ENCODE measurements at places on chromosomes 6 and 20.

DNA sequence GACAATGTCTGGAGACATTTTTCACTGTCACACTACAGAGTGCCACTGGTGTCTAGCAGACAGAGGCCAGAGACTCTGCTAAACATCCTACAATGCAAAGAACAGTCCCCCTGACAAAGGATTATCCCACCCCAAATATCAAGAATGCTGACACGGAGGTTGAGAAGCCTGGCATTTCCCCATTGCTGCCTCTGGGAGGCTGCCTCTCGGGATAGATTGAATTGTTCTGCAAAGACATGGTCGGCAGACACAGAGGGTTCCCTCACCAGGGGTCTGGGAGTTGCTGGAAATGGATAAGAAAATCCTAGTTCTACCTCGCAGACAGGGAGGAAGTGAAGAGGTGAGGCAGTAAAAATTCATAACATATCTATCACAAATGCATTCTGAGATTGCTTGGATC, 166.4 kb upstream of the AGPAT4 start:
- DNase-seq: no peak

DNA sequence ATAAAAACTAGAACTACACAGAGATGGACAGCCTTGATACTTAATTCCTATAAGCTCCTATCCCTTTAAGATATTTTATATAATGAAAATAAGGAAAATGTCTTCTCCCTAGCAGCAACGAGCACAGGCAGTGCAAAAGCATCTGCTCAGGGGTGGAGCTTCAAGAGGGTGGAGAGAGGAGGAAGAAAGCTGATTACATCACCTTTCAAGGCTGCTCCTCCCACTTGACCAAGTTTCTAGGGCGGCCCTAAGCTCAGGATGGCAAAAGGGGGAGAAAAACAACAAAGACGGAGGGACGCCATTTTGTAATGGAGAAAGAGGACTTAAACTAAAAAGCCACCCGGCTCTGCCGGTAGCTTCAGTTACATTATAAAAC, 2.2 kb downstream of the PPP1R10 start:
- DNase-seq: peak; percentile 75

DNA sequence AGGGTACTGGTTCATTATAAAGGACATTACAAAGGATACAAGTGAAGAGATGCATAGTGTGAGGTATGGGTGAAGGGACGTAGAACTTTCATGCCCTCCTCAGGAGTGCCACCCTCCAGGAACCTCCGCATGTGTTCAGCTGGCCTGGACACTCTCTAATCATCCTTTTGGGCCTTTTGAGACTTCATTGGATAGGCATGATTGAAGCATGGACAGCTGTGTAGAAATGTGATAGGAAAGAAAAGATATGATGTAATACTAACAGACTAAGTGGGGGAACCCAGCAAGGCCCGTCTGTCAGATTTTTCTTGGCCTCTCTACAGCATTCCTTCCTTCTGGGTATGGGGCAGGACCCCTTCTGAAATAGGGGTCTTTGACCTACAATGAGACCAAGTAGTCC, 31.1 kb downstream of the DOP1A start:
- DNase-seq: no peak

DNA sequence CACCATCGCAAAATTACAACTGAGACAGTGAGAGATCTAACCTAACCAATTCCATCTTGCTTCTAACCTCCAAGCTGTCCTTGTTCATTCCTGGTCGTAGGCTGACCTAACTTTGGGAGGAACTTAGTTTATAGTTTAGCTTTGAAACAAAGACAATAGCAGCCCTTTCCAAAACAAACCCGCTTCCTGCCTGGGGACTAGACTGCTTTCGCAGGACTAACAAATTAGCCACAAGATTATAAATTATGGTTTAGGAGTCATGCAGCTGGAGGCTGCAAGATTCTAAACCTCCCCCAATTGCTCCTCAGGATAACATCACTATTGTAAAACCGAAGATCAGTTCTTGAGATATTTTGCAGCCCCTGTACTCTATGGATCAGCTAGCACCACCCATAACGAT, 63.2 kb downstream of the TRIM27 start:
- no peak for DNase-seq

- DNase-seq: no peak
Measured at GRCh38 chr6:55678330-55679224, 99.6 kb upstream of the HMGCLL1 start.

DNA sequence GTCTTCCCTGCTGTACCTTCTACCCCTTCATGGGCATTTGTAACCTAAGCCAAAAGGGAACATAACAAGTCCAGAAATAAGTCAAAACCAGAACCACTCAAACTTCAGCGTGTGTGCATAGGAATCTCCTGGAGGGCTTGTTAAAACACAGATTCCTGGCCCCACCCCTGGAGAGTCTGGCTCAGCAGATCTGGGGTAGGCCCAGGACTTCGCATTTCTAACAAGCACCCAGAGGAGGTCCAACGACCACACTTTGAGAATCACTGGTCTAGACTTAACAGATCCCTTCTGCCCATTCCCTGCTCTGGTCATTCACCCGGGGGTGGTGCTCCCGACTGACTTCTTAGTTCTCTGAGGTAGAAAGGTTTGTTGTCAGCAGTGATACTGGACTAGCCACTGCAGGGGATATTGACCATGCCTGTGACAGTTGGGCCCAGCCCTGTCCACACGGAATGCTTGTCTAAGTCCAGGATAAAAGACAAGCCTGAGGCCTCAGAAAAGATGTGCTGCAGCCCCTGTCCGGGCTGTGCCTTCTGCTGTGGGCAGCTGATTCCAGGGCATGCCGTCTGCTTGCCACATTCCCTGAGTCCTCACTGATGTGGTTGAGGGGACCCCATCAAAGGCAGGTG, 68.6 kb downstream of the SYNJ2 start:
- no peak for DNase-seq

- DNase-seq: peak; percentile 62
Measured at GRCh38 chr20:49320460-49320859, 42.6 kb upstream of the ZNFX1 start.

- DNase-seq: no peak
Measured at GRCh38 chr20:57225197-57225733, 41.2 kb downstream of the BMP7 start.

- DNase-seq: no peak
Measured at GRCh38 chr20:51211191-51211590, 188.3 kb upstream of the KCNG1 start.

DNA sequence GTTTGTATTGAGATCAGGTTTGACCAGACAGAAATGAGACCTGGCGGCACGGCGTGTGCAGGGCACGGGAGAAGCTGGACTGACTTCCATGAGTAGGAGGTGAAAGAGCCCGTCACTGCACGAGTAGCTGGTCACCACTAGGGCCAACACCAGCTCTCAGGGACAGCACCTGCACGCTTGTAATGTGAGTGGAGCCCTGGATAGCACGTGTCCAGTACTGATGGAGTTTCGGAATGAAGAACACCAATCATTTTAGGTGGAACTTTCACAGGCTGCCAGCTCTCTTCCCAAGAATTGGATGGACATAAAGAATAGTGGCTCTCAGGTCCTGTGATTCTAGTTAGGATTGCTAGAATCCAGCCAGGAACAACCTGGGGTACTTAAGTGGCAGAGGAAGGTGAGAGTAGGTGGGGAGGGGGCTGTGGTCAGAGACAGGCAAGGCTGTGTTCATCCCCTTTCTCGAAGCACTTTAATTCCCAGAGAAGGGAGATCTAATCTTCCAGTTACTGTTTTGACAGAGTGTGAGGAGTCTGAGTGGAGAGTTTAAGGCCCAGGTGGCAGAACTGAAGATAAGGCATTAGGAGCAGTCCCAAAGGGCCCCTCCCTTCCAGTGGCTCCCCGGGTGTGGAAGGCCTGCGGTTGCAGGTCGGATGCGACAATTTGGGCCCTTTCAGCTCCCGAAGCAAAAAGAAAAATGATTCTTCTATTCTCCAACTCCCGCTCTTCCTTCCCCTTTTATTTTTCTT, 314.8 kb downstream of the QKI start:
- no peak for DNase-seq

- no peak for DNase-seq
Measured at GRCh38 chr6:143838395-143838794, 4.7 kb upstream of the LTV1 start.

GRCh38 chr6:15074806-15075205, 171.1 kb upstream of the JARID2 start:
- DNase-seq: no peak

DNA sequence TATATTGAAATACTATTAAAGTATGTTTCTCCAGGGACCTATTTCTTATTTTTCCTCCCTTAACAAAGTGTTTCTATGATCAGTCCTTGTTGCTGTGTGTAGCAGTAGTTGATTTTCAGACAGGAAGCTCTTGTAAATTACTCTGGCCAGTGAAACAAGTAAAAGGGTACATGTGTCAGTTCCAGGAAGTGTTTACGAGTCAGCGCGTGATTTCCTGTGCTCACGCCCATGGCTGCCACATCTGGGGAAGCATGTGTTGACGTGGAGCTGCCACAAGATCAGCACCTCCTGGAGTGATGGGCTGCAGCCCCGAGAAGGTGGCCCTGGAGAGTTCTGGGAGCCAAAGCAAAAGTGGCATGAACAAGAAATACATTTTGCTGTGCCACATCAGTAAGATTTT, 38.6 kb upstream of the GGTLC1 start:
- DNase-seq: no peak

- no peak for DNase-seq
Measured at GRCh38 chr20:53079828-53080686, 107.9 kb downstream of the TSHZ2 start.

- DNase-seq: peak; percentile 99
Measured at GRCh38 chr6:158060455-158061360, 79.0 kb downstream of the SYNJ2 start.

- DNase-seq: no peak
Measured at GRCh38 chr6:82720992-82721391, 344.6 kb downstream of the UBE3D start.

DNA sequence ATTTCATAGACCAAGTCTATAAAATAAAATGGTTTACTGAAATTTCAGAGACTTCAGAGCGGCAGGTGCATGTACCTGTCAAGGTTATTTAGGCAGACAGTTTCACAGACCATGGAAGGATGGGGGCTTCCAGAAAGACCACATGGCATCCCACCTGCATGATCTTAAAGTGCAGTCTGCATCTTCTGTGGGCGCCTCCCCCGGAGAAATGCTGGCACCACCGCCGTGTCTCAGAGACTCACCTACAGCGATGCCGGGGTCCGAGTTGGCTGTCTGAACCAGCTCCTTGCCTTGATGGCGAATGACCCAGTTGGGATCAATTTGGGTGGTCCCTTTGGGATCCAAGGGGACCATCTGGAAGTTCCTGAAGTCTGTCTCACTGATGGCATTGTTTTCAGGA, 30.6 kb downstream of the THBS2 start:
- DNase-seq: no peak

- DNase-seq: no peak
Measured at GRCh38 chr20:2749343-2749950, 51.0 kb downstream of the CPXM1 start.

- peak; percentile 83 for DNase-seq
Measured at GRCh38 chr6:156780102-156780641, 3.0 kb downstream of the ARID1B start.

DNA sequence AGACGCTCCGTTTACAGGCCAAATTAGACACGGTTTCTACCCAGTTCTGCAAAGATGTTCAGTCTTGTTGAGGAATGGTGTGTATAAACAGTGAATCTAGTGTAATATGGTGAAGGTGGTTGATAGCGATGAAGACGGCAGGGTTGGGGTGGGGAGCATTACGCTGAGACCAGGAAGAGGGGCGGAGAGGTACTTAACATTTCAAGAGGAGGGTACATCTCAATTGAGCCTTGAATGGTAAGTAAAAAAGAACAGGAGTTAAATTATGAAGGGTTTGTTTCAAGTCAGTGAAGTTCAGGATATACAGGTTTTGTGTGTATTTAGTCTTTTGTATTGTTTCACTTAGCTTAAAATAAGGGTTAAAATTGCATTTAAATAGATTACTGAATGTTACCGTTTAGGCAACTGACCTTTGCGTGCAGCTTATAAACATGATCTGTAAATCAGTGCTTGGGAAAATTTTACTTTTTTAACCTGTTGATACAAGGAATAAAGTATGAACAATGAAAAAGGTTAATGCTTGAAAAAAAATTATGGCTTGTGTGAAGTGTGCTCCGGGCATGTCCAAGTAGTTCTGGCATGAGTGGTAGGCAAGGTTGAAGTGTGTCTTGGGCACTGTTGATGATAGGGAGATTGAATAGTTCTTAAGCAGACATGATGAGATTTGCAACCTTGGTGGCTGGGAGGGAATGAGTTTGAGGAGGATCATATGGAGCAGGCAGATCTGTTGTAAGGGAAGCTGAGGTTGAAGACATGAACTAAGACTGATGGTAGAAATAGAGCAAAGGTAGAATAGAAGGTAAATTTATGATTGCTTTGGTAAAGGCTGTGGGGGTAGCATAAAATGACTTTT, 842 bp downstream of the POLR1C start:
- DNase-seq: no peak

DNA sequence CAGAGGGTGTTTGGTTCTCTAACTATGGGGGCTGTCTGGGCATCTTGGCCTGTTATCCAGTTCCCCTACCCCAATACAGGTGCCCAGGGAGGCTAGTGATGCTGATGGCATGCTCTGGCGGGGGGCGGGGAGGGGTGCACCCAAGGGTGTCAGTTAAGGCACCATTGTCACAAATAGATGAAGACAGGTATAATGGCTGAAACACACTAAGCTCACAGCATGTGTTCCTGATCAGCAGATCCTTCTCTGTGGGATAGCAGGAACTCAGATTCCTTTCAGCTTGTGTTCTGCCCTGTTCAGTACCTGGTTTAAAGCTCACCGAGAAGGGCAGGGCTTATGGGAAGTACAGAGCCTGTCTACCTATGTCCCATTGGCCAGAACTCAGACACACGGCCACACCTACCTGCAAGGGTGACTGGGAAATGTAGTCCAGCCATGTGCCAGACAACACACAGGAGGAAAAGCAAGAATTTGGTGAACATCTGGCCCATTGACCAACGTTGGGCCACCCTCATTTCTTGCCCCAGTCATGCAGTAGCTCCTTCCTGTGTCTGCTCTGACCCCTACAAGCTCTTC, 3.4 kb upstream of the RSPO4 start:
- DNase-seq: peak; percentile 34

DNA sequence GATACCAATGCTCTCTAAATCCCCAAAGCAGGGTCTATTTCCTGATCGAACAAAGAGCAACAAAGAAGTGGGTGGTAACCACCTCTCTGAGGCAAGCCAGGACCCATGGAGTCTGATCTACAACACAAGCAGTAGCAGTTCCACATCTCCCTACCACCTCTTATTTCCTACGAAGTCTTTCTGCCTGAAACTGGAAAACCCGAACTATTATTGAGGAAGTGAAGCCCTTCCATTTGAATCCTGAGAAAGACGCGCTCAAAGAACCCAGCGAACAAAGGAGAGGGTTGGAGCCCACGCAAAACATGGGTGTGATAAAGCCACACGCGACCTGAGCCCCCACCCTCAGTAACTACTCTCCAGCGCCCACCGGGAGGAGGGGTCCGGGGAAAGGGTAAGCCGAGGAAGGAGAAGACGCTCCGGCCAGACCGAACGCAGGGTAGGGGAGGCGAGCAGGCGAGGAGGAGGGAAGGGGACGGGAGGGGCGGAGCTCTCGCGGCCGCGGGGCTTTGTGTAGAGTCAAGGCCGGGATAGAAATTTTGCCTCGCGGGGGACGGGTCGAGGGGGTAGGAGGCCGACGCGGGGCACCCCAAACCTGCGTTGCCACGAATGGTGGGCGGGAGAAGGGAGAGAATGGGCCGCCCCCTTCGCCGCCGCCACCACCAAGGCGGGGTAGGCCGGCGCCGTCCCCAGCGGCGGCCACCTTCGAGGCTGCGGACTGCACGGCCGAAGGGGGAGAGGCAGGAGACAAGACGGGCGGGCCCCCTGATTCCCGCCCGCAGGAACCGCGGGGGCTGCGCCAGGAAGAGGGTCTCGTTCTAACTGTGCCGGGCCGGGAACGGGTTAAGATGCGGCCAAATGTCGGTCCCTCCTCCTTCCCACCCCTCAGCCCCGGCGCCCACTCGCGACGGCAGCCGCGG, 802 bp downstream of the HDAC2 start:
- DNase-seq: peak; percentile 60
